IMR-90 (cell line): ENCODE measurements at places on chromosomes 2 and 18. TPM values are rescaled to one million over a fixed set of nuclear protein-coding genes. Genes with fewer than 3 reads are reported as not detected.

DNA sequence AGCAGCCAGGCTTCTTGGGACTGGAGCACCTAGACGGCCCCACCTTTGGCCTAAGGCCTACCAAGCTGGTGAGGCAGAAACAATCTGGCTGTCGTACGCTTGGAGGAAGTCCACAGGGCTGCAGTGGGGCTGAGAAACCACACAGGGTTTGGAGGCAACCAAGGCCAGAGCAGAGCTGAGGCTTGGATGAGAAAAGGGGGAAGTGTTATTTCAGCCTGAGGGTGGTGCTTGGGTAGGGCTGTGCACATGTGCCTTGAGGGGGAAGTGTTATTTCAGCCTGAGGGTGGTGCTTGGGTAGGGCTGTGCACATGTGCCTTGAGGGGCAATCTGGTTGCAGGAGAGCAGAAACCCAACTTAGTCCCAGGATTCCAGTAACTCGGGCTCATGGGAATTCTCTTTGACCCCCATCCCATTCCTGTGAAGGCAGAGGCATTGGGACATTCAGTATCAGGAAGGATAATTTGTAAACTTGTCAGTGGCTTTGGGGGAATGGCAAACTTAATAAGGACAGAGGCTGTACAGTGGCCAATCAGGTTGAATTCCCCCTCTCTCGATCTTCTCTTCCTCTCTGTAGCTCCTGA is 971 bp upstream of the FBXO41 start:
- H3K36me3 ChIP-seq, result no peaks in the 10 kb centered on the region
- DNase-seq, result no peak
- H3K27ac ChIP-seq, result no peak overlapping the region
- peaks cover 18% of the 10 kb centered on the region for H3K27me3 ChIP-seq
- H3K4me1 ChIP-seq, result peaks cover 3% of the 10 kb centered on the region; the same call in 1 of the 2 replicates

DNA sequence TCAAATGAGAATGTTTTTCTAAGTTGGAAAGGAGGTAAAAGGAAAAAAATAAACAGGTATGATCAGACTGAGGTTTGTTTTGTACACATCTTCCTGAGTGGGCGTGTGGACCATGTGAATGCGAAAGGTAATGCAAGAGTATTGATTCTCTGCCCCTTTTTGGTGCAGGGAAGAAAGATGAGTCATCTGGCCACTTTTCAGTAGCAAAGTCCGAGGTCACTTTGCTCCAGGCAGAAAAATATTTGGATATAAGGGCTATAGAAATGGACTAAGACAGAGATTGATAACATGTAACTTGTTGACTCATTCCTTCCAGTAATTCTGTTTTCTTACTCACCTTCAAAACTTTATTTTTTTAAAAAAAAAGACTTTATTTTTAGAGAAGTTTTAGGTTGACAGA is 130.5 kb downstream of the DSEL start:
- H3K27me3 ChIP-seq, result no peaks in the 10 kb centered on the region
- H3K4me3 ChIP-seq, result no peak overlapping the region
- DNase-seq, result peak; percentile 48
- H3K36me3 ChIP-seq, result no peaks in the 10 kb centered on the region
- H3K27ac ChIP-seq, result no peak overlapping the region

Gene LANCL1
- 46.4 and 53.8 TPM in 2 replicates for total RNA-seq

DNA sequence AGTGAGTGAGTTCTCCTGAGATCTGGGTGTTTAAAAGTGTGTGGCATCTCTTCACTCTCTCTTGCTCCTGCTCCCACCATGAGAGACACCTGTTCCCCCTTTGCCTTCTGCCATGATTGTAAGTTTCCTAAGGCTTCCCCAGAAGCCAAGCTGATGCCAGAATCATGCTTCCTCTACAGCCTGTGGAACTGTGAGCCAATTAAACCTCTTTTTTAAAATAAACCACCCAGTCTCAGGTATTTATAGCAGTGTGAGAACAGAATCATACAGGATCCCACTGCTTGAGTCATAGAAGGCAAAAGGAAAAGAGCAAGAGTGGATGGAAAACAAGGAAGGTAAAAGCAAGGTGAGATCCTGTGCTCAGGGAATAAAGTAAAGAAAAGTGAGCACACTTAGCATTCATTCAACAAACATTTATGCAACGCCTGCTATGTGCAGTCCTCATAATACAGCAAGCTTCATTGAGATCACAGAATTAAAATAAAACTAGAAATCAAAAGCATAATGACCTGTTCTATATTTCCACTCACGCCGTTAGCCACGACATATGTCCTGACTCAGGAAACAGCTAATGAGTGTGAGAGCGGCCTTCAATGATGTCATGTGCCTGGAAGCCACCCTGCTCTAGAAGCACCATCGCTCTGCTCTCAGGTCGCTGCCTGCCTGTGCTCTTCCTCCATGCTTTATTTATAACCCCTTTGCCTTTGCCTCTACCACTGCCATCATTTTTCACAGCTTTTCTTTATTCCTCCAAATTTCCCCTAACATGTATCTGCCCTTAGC is 11.3 kb upstream of the COPS8 start:
- no peak overlapping the region for H3K4me3 ChIP-seq
- H3K27ac ChIP-seq, result peak overlapping the region; percentile 54
- no peaks in the 10 kb centered on the region for H3K36me3 ChIP-seq

DNA sequence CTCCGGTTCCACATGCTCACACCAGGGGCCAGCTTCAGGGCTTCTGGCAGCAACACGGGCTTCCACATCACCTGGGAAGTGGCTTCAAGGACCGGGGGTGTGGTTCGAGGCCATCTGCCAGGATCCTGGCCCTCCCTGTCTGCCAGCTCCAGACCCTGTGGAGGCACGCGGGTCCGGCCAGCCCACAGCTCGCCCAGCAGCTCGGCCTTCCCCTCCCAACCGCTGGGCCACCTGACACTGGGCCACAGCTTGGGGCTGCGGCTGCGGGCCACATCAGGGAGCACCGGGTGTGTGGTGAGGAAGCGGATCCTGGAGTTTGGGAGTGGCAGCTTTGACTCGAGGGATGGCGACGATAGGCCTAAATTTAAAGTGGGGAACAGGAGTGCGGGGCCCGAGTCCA is 7.0 kb downstream of the C2orf81 start:
- no peak overlapping the region for H3K27ac ChIP-seq
- no peaks in the 10 kb centered on the region for H3K36me3 ChIP-seq
- H3K27me3 ChIP-seq, result peaks cover 34% of the 10 kb centered on the region

Gene C18orf32
- 3.6 and 4.7 TPM in 2 replicates for total RNA-seq

Gene PLEK
- total RNA-seq, result under 0.01 TPM in 1 of 2 replicates, not detected in the other

Gene SERPINB13
- not detected in 2 replicates for total RNA-seq

GRCh38 chr2:109238580-109238979 is 109.6 kb downstream of the SH3RF3 start:
- peaks cover 45% of the 10 kb centered on the region for H3K4me1 ChIP-seq
- DNase-seq, result peak; percentile 95
- peak overlapping the region; percentile 96 for H3K27ac ChIP-seq
- no peaks in the 10 kb centered on the region for H3K27me3 ChIP-seq
- no peak overlapping the region for H3K4me3 ChIP-seq

- H3K27me3 ChIP-seq, result no peaks in the 10 kb centered on the region
- H3K4me3 ChIP-seq, result no peak overlapping the region
- H3K27ac ChIP-seq, result no peak overlapping the region
- no peaks in the 10 kb centered on the region for H3K36me3 ChIP-seq
Observed at GRCh38 chr2:235728800-235729556, 235.1 kb downstream of the AGAP1 start.

- no peak overlapping the region for H3K4me3 ChIP-seq
- H3K4me1 ChIP-seq, result no peaks in the 10 kb centered on the region
- no peaks in the 10 kb centered on the region for H3K36me3 ChIP-seq
- no peak overlapping the region for H3K27ac ChIP-seq
- no peak for DNase-seq
Observed at GRCh38 chr18:65620076-65620696, 130.6 kb upstream of the CDH7 start.

DNA sequence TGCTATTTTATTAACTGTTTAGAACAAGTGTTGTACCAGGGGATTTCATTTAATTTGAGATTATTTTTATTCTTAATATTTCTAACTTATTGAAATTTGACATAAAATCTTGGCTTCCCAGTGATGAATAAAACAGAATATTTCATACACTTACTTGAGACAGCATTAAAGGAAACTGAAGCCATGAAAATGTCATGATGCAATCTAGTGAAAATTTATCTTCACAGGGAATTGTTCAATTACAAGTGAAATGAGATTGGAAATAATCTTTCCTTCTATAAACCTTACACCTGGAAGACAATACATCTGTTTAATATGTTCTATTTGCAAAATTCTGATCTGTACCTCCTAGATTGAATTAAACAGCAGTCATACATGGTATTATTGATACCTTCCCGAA is 511.0 kb upstream of the CDH7 start:
- no peak overlapping the region for H3K4me3 ChIP-seq
- H3K27me3 ChIP-seq, result no peaks in the 10 kb centered on the region
- no peak for DNase-seq
- H3K36me3 ChIP-seq, result no peaks in the 10 kb centered on the region

Gene EFR3B
- 0.90 and 1.1 TPM in 2 replicates for total RNA-seq

GRCh38 chr2:237614151-237614720 is 13.2 kb upstream of the LRRFIP1 start:
- no peaks in the 10 kb centered on the region for H3K27me3 ChIP-seq
- no peak overlapping the region for H3K27ac ChIP-seq
- no peaks in the 10 kb centered on the region for H3K36me3 ChIP-seq
- DNase-seq, result peak; percentile 52
- no peak overlapping the region for H3K4me3 ChIP-seq

GRCh38 chr2:199370150-199370780 is 87.5 kb downstream of the SATB2 start:
- H3K4me1 ChIP-seq, result peaks cover 3% of the 10 kb centered on the region; the same call in 1 of the 2 replicates
- peaks cover 2% of the 10 kb centered on the region; the same call in 1 of the 2 replicates for H3K36me3 ChIP-seq
- H3K27me3 ChIP-seq, result no peaks in the 10 kb centered on the region
- no peak overlapping the region for H3K27ac ChIP-seq

- no peak for DNase-seq
- no peak overlapping the region for H3K27ac ChIP-seq
- H3K36me3 ChIP-seq, result peaks cover 4% of the 10 kb centered on the region; the same call in 1 of the 2 replicates
- H3K4me1 ChIP-seq, result no peaks in the 10 kb centered on the region
- no peak overlapping the region for H3K4me3 ChIP-seq
Observed at GRCh38 chr2:233862261-233862768, 5.9 kb downstream of the MSL3B start.

DNA sequence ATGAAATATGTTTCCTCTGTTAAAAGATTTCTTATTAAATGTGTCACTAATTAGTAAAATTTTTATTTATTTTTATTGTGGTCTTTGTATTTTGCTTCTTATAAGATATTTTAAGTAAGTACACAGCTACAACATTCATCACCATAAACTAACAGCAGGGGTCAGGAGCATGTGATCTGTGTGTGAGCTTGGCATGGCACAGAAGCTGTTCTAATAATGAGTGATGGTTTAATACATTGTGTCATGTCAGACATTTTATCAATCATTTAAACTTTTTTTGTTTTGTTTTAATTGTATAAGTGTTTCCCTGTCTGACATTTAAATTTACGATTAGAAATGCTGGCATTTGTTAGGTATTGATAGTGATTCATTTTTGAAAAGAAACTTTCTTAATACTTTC is 585.4 kb downstream of the DSC3 start:
- no peak overlapping the region for H3K4me3 ChIP-seq
- H3K4me1 ChIP-seq, result no peaks in the 10 kb centered on the region

Gene DES
- total RNA-seq, result 3.3 and 4.3 TPM in 2 replicates

GRCh38 chr2:218370410-218371063 is 11.5 kb upstream of the SLC11A1 start:
- H3K4me3 ChIP-seq, result no peak overlapping the region
- peak; percentile 73 for DNase-seq
- H3K27ac ChIP-seq, result peak overlapping the region; percentile 51; the same call in 1 of the 2 replicates

GRCh38 chr2:43080571-43081021 is 145.8 kb downstream of the ZFP36L2 start:
- H3K27ac ChIP-seq, result 0 out of 2 replicates have a peak overlapping the region, but pooled peaks have one; percentile 9
- DNase-seq, result no peak
- H3K4me1 ChIP-seq, result peaks cover 56% of the 10 kb centered on the region
- H3K36me3 ChIP-seq, result no peaks in the 10 kb centered on the region
- no peak overlapping the region for H3K4me3 ChIP-seq

Gene ABCB11
- total RNA-seq, result not detected in 2 replicates

DNA sequence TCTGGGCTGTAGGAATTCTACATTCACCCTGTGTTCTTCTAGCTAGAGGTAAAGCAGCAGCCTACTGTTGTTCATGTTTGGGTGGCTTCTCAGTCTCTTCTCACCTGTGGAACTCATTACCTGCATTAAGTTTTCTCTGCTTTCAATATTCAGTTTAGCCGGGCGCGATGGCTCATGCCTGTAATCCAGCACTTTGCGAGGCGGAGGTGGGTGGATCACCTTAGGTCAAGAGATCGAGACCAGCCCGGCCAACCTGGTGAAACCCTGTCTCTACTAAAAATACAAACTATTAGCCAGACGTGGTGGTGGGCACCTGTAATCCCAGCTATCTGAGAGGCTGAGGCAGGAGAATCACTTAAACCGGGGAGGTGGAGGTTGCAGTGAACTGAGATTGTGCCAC is 139.8 kb upstream of the UBE2E3 start:
- no peaks in the 10 kb centered on the region for H3K4me1 ChIP-seq
- no peak overlapping the region for H3K4me3 ChIP-seq
- no peaks in the 10 kb centered on the region for H3K27me3 ChIP-seq
- H3K36me3 ChIP-seq, result no peaks in the 10 kb centered on the region
- no peak for DNase-seq
- H3K27ac ChIP-seq, result no peak overlapping the region

Gene CYP20A1
- total RNA-seq, result 16.8 and 26.9 TPM in 2 replicates

Gene TM4SF20
- total RNA-seq, result under 0.01 TPM in 2 replicates

GRCh38 chr2:81767187-81767912 is 1462.8 kb upstream of the LRRTM1 start:
- no peaks in the 10 kb centered on the region for H3K27me3 ChIP-seq
- no peaks in the 10 kb centered on the region for H3K36me3 ChIP-seq
- peak; percentile 4 for DNase-seq
- H3K4me3 ChIP-seq, result no peak overlapping the region
- no peaks in the 10 kb centered on the region for H3K4me1 ChIP-seq

Gene DSG1
- total RNA-seq, result not detected in 2 replicates

- no peaks in the 10 kb centered on the region for H3K27me3 ChIP-seq
- no peak overlapping the region for H3K27ac ChIP-seq
- peak; percentile 72 for DNase-seq
- no peak overlapping the region for H3K4me3 ChIP-seq
- H3K4me1 ChIP-seq, result peaks cover 4% of the 10 kb centered on the region
- no peaks in the 10 kb centered on the region for H3K36me3 ChIP-seq
Observed at GRCh38 chr18:49225160-49225559, 235.3 kb downstream of the DYM start.

GRCh38 chr2:241598487-241598886 is 38.5 kb downstream of the THAP4 start:
- peaks cover 38% of the 10 kb centered on the region for H3K36me3 ChIP-seq
- no peaks in the 10 kb centered on the region for H3K27me3 ChIP-seq
- H3K4me3 ChIP-seq, result no peak overlapping the region

Gene ALPP
- not detected in 2 replicates for total RNA-seq

DNA sequence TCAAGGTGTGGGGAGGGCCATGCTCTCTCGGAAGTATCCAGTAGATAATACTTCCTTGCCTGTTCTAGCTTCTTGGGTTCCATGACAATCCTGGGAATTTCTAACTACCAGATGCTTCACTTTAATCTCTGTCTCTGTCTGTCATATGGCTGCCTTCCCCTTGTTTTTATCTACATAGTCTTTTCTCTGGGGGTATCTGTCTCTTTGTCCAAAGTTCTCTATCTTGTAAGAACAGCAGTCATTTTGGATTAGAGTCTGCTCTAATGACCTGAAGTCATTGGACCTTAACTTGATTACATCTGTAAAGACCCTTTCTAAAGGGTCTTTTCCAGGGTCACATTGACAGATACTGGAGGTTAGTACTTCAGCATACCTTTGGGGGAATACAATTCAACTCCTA is 11.4 kb upstream of the EPB41L5 start:
- no peak overlapping the region for H3K4me3 ChIP-seq
- no peak overlapping the region for H3K27ac ChIP-seq
- DNase-seq, result no peak
- H3K36me3 ChIP-seq, result no peaks in the 10 kb centered on the region
- H3K4me1 ChIP-seq, result no peaks in the 10 kb centered on the region
- no peaks in the 10 kb centered on the region for H3K27me3 ChIP-seq

GRCh38 chr2:33081691-33082090 is 134.9 kb downstream of the LTBP1 start:
- no peak overlapping the region for H3K27ac ChIP-seq
- H3K27me3 ChIP-seq, result no peaks in the 10 kb centered on the region
- H3K4me3 ChIP-seq, result no peak overlapping the region
- no peak for DNase-seq
